ENCODE measurements at places on chromosomes 3 and 15.

DNA sequence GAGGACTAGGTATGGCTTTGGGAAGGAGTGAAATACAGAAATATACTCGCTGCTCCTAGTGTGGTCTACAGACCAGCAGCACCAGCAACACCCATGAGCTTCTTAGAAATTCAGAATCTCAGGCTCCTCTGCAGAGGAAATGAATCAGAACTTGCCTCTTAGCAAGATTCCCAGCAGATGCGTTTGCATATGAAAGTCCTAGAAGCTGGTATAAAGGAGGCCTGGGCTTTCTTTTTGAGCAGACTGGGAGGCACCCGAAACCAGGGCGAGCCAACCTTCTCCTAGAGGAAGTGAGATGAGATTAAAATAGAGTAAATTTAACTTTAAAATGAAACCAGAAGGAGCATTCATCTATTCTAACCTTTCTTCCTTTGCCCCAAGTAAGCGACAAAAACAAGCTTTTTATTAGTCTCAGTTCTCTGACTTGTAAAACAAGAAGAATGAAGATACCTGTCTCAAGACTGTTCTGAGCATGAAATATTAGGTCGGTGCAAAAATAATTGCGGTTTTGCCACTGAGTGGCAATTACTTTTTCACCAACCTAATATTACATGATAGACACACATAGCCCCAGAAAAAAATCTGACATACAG is 140.0 kb downstream of the PDZRN3 start:
- no peak for DNase-seq

- no peak for DNase-seq
These were observed 74.9 kb upstream of the NR2F2 start for GRCh38 chr15:96255599-96255998.

DNA sequence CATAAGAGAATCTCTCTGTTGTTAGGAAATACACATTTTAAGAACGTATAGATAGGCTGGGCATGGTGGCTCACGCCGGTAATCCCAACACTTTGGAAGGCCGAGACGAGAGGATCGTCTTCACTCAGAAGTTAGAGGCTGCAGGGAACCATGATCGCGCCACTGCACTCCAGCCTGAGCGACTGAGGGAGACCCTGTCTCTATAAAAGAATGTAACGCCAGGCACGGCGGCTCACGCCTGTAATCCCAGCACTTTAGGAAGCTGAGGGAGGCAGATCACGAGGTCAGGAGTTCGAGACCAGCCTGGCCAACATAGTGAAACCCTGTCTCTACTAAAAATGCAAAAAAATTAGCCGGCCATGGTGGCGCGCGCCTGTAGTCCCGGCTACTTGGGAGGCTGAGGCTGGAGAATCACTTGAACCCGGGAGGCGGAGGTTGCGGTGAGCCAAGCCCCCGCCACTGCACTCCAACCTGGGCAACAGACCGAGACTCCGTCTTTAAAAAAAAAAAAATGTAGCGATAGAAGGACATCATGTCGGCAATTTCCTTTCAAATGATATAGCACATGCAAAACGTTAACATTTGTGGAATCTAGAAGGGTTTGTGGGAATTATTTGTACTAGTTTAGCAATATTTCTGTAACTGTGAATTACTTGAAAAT is 730 bp upstream of the RPL14 start:
- DNase-seq = no peak

GRCh38 chr3:106717178-106717780 is 660.0 kb upstream of the CCDC54 start:
- no peak for DNase-seq

- no peak for DNase-seq
These were observed 311.4 kb downstream of the PDCD6IP start for GRCh38 chr3:34109846-34110245.

DNA sequence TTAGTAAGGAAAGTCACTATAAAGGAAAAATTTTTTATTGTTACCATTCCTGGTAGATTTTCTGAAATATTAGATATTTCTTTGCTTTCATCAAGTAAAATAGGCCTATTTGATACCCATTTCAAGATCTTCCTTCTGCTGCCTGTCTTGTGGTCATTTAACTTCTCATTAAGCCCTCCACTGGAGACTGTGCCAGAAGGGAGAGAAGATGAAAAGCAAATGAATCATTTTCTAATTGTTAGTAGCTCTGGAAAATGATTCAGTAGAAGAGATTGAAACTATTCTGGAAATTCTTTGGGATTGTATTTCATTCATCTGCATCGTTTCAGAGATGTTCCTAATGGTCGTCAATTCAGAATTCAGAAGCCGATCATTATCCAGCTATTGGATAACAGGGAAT is 3.2 kb downstream of the KCTD6 start:
- DNase-seq = no peak

GRCh38 chr3:132730891-132731580 is 8.8 kb upstream of the NPHP3 start:
- no peak for DNase-seq
